ENCODE measurements at places on chromosomes 5 and 9.

DNA sequence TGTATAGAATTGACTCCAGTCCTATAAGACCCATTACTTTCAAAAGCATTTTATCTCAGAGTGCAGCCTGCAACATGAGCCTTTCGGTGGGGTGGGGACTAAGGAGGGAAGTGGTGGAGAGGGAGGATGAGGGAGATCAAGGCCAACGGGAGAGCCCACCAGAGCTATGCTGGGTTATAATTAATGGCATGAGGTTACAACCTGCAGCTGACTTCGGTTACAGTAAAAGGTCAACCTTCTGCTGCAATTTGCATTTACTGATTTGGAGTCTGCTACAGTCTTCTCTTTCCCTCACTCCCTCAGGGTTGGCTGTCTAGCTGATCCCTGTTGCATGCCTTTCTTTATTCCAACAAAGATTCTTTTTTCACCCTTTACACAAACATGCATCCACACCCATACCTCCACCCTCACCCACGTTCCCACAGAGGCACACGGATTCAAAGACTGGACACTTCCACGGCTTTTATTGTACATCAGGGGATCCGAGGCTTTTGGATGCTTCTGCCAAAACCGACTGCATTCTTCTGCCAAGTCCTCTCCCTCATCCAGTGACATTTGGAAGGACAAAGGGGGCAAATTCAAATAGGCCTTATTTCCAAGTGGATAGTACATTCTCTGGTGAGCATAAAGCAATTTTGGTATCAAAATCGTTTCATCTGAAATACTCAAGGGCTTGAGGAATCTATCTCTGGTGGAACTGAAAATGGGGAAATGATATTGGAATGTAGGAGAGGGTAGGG, 381.2 kb downstream of the NFIB start:
- DNase-seq, result no peak

DNA sequence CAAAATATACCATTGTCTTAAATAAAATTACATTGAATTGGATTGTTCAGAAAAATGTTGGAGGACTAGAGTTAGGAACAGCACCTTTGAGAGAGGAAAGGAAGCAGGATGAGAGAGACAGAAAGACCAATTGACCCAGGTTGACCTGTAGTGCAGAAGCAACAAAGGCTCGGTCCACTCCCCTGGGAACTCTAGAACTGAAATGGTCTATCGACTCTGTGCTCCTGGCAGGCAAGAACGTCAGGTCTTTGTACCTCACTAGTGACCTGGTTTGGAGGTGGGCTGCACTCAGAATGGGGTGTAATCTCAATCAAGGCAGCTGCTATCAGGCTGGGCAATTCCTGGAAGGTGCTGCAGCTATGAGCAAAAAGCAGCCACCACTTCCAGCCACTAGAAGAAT, 110.8 kb downstream of the FAM174A start:
- DNase-seq, result no peak

DNA sequence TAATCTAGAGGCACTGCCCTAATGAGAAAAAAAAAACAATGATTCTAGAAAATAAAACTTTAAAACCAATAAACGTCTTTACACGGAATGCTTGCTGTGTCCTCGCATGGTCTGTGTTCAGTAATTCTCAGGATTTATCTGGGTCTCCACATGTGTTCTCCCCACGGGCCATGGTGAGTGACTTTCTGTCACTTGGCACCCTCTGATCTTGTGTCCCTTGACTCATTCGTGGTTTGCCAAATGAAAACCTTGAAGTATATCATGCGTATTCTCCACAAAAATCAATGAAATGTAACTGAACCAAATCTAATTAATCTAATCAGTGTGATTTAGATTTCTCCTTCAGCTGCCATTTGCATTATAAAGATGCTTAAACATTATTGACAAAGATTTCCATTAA, 48.0 kb downstream of the UBE2QL1 start:
- DNase-seq, result no peak

DNA sequence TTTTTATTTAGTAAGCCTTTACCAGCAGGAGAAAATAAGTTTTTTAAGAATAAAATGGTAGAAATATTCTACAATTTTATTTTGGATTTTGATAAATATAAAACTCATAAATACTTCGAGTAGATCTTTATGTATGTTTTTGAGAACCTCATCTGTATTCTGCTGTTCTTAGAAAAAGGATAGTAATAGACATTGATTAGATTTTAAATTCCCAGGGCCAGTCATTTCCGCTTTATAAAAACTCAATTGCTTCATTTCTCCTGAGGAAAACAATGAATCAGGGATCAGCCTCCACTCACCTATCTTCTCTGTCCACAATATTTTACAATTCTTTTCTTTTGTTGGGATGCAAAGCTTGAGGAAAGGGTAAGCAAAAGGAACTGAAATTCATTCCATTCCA, 1983.5 kb upstream of the C9orf72 start:
- no peak for DNase-seq

DNA sequence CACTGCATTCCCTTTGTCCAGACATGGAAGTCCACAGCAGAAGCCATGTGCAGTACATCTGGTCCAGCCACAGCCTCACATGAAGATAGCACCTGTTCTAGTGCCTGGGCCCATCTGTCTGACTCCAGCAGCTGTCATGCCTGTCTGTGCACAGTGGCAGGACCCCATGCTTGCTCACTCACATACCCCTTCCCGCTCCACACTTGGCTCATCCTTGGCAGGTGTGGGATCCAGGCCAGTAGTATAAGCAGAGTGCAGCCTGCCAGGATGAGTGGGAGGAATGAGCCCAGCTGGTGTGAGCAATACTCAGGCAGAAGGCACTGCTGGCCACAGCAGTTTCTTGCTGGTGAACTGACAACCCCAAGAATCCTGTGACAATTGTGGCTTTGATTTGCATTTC, 168.0 kb downstream of the PRDM9 start:
- DNase-seq, result no peak

DNA sequence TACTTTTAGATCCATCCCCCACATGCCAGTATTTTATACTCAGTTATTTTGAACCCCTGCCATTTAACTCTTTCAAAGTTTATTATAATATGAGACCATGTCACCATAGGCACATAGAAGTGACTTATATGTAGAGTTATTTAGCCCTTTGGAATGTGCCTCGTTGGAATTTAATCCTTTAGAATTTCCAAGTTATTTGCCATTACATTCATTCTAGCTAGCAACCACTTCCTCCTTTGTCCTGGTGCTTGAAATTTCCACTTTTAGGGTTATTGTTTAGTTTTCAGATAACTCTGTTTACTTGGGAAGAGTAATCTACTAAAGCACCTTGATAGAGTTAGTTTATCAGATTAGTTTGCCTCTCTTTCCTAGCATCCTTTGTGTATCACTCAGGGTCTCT, 82.8 kb upstream of the TLE1 start:
- no peak for DNase-seq

- no peak for DNase-seq
Measured at GRCh38 chr9:33193818-33194217, 26.7 kb upstream of the B4GALT1 start.

GRCh38 chr5:139482050-139482889, at the start of gene STING1:
TSS of gene STING1 (minus strand) at chr5:139482758. CDS start at chr5:139481704, 1,054 bp downstream.
- DNase-seq, result peak; percentile 90

GRCh38 chr5:31362529-31362900, 169.0 kb downstream of the CDH6 start:
- no peak for DNase-seq

DNA sequence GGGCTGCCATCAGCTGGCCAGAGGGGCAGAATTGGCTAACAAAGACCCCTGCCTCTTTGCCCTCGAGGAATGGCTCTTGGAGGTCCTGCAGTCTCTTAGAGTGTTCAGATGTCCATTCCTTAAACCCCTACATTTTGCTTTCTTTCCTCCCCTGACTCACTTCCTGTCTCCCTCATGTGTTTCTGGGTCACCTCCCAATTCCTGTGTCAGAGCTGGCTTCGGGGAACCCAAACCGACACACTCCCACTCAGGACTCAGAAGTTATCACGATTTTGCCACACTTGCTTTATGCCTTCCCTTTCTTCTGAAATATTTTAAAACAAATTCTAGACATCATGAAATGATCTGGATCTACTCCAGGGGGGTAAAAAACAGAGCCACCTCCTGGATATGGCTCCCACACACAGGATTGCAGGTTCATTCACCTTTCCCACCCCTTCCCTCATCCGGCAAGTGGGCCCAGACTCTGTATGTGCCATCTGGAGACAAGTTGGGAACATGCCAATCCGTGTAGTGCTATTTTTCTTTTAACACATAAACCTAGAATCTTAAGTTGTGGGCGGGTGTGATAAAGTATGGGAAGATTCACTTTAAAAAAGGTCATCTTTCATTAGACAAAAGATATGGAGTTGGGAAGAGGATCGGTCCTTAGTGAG, 145.7 kb downstream of the NXNL2 start:
- no peak for DNase-seq

- no peak for DNase-seq
Measured at GRCh38 chr9:121949766-121950165, 143.3 kb downstream of the TTLL11 start.

GRCh38 chr5:89830691-89831090, 578.9 kb downstream of the CETN3 start:
- no peak for DNase-seq
